ENCODE measurements at places on chromosomes 5 and 9.

- DNase-seq: no peak
Observed at GRCh38 chr9:87149799-87150198, 202.5 kb upstream of the GAS1 start.

DNA sequence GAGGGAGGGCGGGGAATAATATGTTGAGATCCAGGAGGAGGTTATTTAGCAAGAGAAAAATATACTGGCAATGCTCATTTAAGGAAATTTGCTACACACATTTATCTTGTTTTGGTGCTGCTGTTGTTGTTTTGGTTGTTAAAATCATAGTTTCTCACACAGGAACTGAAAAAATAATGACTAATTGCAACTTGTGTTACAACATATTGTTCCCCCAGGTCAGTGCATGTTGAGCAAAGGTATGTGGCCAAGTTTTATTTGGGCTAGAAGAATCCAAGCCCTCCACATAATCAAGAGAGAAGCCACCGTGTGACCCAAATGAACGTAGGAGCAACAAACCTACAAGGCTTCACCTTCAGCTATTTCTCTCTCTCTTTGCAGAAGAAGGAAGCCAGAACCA, 220.3 kb upstream of the DAPK1 start:
- no peak for DNase-seq

- DNase-seq: no peak
Observed at GRCh38 chr9:136232969-136233368, 12.6 kb downstream of the QSOX2 start.

GRCh38 chr5:159098603-159099436, 896 bp downstream of the EBF1 start:
- DNase-seq: no peak

GRCh38 chr9:82117026-82117811, 128.6 kb downstream of the SPATA31D1 start:
- no peak for DNase-seq

DNA sequence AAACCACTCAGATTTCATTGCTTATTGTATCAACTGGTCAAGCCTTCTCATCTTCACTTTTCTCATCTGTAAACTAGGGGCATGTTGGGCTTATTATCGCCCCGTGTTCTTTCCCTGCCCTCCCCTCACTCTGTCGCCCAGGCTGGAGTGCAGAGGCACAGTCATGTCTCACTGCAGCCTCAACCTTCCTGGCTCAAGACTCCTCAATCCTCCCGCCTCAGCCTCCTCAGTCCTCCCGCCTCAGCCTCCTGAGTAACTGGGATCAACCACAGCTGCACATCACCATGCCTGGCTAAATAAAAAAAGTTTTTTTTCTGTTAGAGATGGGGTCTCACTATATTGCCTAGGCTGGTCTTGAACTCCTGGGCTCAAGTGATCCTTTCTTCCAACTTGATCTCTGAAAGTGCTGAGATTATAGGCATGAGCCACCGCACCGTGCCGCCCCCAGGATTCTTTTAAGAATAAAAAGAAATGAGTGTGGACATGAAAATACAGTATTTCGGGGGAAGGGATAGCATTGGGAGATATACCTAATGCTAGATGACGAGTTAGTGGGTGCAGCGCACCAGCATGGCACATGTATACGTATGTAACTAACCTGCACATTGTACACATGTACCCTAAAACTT, 2.0 kb downstream of the MAML1 start:
- no peak for DNase-seq

DNA sequence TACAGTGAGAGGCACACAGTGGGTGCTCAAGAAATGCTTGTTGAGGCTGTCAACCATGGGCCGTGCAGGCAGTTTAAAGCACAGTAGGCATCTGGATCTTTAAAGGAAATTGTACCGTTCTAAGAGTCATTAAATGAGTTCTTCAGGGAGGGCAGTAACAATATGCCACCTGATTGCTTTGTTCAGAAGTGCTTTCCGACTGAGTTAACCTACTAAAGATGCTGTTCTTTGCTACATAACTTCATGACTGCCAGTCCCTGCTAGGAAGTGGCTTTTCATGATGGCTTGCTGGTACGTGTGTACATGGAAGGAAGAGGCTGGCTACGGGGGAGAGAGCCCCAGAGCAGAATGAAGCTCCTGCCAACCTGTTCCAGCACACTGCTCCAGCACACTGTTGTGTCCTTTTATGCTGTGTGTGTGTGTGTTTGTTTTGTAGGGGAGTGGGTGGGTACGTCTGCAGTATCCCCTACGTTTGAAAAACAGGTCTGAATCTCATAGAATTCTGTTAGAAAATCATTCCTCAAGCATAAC, 41.9 kb upstream of the PPP2R2B start:
- DNase-seq: no peak

DNA sequence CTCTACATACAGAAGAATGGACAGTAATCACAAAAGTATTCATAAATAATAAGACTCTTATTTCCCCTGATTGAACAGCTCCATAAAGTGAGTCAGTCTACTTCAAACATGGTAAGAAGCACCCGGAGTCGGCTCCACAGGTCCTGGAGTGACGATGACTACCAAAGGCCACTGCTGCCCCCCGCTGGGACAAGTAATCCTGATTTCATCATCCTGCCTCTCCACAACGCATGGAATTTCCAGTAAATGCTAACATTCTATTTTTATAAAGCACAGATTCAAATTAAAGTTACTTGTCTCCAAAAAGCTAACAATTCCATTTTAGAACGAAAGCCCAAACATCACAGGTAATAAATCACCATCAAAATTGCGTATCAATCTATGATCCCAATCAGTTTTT, 16.2 kb downstream of the ATPSCKMT start:
- no peak for DNase-seq
